ENCODE measurements at places on chromosomes 16 and 17. TPM values are rescaled to one million over a fixed set of nuclear protein-coding genes. Genes with fewer than 3 reads are reported as not detected.
A peak's percentile ranks its signal among the peaks of the same experiment; 100 is the strongest.

- no peak for DNase-seq
Observed at GRCh38 chr17:68396226-68397107, 60.8 kb downstream of the WIPI1 start.

GRCh38 chr16:76370344-76370743, 93.1 kb downstream of the CNTNAP4 start:
- no peak for DNase-seq

DNA sequence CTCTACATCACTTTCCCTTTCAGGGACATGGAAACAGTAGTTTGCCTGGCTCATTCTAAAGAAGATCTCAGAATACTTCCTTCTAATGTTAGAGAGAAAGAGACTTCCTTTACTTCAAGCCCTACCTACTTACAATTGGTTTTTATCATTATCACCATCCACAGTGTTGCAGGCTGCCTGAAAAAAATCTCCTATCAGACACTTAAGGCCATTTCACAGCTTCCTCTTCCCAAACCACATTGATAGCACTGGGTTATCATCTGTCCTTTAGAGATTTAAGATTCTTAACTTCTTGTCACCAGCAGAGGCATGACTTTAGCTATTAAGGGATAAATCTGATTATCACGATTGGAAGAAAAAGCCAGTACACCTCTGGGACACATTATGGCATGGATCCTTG, 178.5 kb upstream of the TBX2 start:
- DNase-seq = no peak

DNA sequence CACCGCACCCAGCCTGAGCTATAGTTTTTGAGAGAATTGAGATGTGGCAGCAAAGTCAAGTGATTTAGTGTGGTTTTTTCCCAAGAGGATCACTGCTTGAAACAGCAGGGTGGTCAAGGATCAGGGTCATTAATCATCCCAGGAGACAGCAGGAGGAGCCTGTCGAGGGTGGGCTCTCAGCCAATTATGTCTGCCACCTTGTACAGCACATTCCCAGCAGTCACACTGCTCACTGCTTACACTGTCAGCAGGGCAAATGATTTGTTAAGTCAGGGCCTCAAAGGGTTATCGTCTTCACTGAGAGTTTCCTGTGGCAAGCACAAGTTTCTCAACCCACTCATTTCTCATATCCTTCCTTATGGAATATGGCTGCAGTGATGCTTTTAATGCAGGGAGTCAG, 13.2 kb downstream of the B3GNT9 start:
- no peak for DNase-seq

- no peak for DNase-seq
Observed at GRCh38 chr16:27511657-27512448, 37.9 kb downstream of the GTF3C1 start.

GRCh38 chr16:88854306-88855111, 2.2 kb downstream of the GALNS start:
- DNase-seq = no peak

DNA sequence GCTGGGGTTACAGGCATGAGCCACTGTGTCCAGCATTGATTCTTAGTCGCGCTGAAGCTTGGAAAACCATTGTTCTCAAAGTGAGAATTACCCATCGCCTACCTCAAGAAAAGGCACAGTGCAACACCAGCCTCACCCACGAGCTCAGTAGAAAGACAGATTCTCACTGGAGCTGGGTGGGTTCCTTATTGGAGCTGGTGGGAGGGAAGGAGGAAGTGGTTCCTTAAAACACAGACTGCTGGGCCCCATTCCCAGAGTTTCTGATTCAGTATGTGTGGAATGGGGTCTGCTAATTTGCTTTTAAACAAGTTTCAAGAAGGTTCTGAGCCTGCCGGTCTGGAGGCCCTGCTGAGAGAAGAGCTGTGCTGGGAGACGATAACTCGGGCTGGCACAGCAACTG, 264.7 kb downstream of the ENGASE start:
- no peak for DNase-seq

GRCh38 chr17:81870981-81871386, at the start of gene ARHGDIA:
TSS of gene ARHGDIA (minus strand) at chr17:81871337. CDS start at chr17:81869930, 1,407 bp downstream.
- no peak for DNase-seq

DNA sequence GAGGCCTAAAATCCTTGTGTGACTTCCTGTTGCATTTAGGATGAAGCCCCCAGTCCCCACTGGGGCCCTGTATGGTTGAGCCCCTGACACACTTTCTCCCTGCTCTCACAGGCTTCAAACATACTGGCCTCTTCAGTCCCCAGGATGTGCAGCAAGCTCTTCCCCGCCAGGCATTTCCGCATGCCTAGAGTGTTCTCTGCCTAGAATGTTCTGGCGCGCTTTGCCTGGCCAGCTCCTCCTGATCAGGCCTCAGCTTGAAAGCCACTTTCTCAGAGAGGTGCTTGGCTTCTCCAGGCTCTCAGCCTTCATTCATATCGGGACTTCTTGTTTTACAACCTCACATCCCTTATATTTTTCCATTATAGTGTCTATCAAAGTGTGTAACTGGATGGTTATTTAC, 123.7 kb downstream of the SPACA3 start:
- peak; percentile 65 for DNase-seq

- peak; percentile 5 for DNase-seq
Observed at GRCh38 chr17:77581480-77581879, 377.0 kb upstream of the TNRC6C start.

- DNase-seq = peak; percentile 64
Observed at GRCh38 chr17:76419576-76420260, 33.2 kb downstream of the UBE2O start.

DNA sequence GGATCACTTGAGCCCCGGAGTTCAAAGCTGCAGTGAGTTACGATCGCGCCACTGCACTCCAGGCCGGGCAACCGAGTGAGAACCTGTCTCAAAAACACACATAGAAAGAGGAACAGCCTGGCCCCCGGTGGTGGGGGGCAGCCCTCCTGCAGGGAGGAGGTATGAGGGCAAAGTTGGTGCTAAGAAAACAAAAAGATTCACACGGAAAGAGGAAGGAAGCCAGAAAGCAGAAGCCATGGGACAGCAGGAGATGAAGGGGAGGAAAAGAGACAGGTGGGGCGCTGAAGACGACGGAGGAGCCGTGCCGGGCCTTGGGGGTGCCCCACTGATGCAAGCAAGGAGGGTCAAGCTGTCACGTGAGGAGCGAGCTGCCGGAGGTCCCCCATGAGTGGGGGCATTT, 8.2 kb upstream of the C16orf74 start:
- no peak for DNase-seq

- DNase-seq = peak; percentile 63
Observed at GRCh38 chr16:23516366-23517137, 6.3 kb upstream of the GGA2 start.

The MRPL12 gene
- 31.8 TPM for total RNA-seq

The CTDNEP1 gene
- total RNA-seq = 89.2 TPM

The SOST gene
- not detected for total RNA-seq

The MPP3 gene
- 8.5 TPM for total RNA-seq

The DOC2A gene
- 0.28 TPM for total RNA-seq

Measured in posterior vena cava (tissue), 2 donors.